H1 (cell line): ENCODE measurements at places on chromosomes 7 and 10. TPM values are rescaled to one million over a fixed set of nuclear protein-coding genes. Genes with fewer than 3 reads are reported as not detected.

The VIM gene
- polyA plus RNA-seq: 347 and 482 TPM in 2 replicates

The DUS4L gene
- 4.6 and 6.1 TPM in 2 replicates for polyA plus RNA-seq

- peaks cover 2% of the 10 kb centered on the region for H3K4me1 ChIP-seq
- no peaks in the 10 kb centered on the region for H3K27me3 ChIP-seq
- H3K4me3 ChIP-seq: no peak overlapping the region
- no peak overlapping the region for H3K27ac ChIP-seq
- DNase-seq: no peak
These were observed 3.3 kb downstream of the AHR start for GRCh38 chr7:17301471-17302456.

DNA sequence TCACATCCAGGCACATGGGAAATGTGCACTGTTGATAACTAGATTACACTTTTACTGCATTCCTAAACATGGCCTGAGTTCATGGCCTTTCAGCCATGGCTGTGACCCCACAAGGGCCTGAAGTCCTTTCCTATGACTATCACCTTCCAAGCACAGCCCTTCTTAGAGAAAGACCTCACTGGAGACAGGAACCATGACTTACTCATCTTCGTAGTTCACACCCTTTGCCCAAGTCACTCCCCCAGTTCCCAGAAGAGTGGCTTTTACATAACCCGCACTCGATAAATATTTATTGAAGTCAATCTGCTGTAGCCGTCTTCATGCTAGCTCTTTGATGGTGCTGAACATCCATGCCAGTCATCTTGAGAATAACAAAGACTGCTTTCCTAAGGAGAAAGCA, 632.5 kb upstream of the NRP1 start:
- H3K27me3 ChIP-seq: no peaks in the 10 kb centered on the region
- DNase-seq: no peak
- no peaks in the 10 kb centered on the region for H3K36me3 ChIP-seq
- H3K27ac ChIP-seq: no peak overlapping the region
- no peak overlapping the region for H3K4me3 ChIP-seq
- H3K4me1 ChIP-seq: no peaks in the 10 kb centered on the region

DNA sequence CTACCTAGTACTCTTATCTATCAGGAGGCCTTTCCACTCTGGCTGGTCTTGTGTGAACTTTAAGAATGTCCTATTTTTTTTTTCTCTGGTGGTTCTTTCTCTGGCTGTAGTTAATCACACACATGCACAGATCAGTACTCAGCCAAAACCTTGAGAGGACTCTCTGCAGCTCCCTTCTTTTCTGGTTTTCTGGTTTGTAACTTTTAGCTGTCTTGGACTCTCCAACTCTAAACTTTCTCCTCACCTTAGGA, 54.9 kb upstream of the HELLS start:
- no peaks in the 10 kb centered on the region for H3K36me3 ChIP-seq
- H3K4me3 ChIP-seq: no peak overlapping the region
- no peak overlapping the region for H3K27ac ChIP-seq
- H3K27me3 ChIP-seq: no peaks in the 10 kb centered on the region
- H3K4me1 ChIP-seq: no peaks in the 10 kb centered on the region

DNA sequence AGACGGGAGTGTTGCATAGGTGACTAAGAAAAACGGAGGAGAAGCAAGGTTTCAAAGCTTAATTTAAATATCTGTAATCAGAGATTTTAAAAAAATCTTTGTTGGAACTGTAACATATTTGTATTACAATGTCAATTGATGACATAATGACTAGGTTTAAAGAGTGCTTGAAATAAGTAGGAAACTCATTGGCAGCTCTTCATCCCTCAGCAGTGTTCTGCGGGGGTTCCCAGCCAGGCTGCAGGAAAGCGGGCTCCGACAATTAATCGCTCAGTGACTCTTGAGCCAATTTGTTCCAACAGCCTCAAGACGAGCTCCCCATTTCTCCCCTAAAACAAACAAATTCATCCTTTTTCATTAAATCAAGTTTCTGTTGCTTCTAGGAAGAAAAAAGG, 22.6 kb downstream of the CPXM2 start:
- DNase-seq: peak; percentile 13
- no peak overlapping the region for H3K4me3 ChIP-seq
- no peaks in the 10 kb centered on the region; the same call in none of the 2 replicates for H3K4me1 ChIP-seq
- H3K27me3 ChIP-seq: no peaks in the 10 kb centered on the region

DNA sequence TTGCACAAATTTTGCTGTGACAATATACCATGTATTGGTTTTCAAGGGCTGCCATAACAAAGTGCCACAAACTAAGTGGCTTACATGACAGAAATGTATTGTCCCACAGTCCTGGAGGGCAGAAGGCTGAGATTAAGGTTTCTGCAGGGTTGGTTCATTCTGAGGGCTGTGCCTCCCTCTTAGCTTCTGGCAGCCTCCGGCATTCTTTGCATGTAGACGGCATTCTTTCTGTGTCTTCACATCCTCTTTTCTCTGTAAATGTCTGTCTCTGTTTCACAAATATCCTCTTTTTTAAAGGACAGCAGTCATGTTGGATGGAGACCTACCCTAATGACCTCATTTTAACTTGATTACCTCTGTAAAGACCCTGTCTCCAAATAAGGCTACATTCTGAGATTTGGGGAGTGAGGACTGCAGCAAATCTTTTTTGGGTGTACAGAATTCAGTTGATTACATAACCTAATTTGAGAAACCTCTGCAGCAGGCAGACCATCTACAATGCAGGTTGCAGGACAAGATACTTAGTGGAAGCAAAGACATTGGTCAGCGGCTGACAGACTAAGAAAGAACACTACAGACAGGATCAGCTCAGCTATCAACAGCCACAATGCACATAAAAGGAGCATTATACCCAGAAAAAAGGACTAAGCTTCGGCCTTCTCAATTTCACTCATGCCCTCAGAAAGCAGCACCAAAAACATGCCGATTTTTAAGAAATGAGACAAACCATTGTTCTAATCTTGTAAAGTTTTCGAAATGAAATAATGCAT, 84.6 kb upstream of the FAM3C start:
- no peak for DNase-seq
- H3K36me3 ChIP-seq: no peaks in the 10 kb centered on the region
- no peak overlapping the region for H3K27ac ChIP-seq
- H3K4me1 ChIP-seq: peaks cover 6% of the 10 kb centered on the region
- H3K27me3 ChIP-seq: no peaks in the 10 kb centered on the region
- no peak overlapping the region for H3K4me3 ChIP-seq

DNA sequence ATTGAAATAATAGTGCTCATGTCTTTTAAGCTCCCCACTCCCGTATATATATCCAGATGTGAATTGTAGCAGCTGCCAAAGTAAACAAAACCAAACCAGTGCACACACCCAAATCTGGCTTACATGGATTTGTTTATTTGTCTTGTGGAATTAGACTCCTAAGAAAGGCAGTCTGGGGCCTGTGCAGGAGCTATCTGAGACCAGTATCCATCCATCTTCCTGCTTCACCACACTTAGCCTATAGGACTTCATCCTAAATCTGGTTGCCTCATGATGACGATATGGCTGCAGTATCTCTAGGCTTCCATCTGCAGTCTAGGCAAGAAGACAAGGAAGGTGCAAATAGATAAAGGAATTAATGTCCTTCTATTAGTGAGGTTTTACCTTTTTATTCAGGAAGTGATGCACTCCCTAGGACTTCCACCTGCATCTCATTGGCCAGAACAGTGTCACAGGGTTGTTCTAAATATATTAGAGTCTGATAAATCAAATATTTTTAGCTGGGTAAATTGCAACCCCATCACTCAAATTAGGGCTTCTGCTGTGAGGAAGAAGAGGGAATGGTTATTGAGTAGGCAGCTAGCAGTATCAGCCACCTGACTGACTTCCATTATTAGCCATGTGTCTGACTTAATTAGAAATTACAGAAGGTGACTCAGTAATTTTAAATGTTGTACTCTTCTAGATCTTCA, 6.0 kb downstream of the WIPF3 start:
- H3K4me3 ChIP-seq: no peak overlapping the region
- H3K27ac ChIP-seq: no peak overlapping the region
- H3K36me3 ChIP-seq: no peaks in the 10 kb centered on the region
- no peak for DNase-seq

GRCh38 chr10:131745591-131745990, 155.2 kb upstream of the PPP2R2D start:
- no peaks in the 10 kb centered on the region for H3K36me3 ChIP-seq
- no peaks in the 10 kb centered on the region for H3K27me3 ChIP-seq
- peaks cover 11% of the 10 kb centered on the region for H3K4me1 ChIP-seq
- H3K4me3 ChIP-seq: no peak overlapping the region
- H3K27ac ChIP-seq: no peak overlapping the region
- DNase-seq: no peak

GRCh38 chr10:71749396-71749795, 23.9 kb downstream of the VSIR start:
- DNase-seq: no peak
- 0 out of 2 replicates have a peak, but pooled peaks cover 2% of the 10 kb centered on the region for H3K27me3 ChIP-seq

- H3K27ac ChIP-seq: no peak overlapping the region
- no peaks in the 10 kb centered on the region for H3K36me3 ChIP-seq
- peaks cover 2% of the 10 kb centered on the region for H3K4me1 ChIP-seq
- no peaks in the 10 kb centered on the region for H3K27me3 ChIP-seq
- no peak for DNase-seq
These were observed 2.6 kb downstream of the CNPY4 start for GRCh38 chr7:100122067-100122466.

DNA sequence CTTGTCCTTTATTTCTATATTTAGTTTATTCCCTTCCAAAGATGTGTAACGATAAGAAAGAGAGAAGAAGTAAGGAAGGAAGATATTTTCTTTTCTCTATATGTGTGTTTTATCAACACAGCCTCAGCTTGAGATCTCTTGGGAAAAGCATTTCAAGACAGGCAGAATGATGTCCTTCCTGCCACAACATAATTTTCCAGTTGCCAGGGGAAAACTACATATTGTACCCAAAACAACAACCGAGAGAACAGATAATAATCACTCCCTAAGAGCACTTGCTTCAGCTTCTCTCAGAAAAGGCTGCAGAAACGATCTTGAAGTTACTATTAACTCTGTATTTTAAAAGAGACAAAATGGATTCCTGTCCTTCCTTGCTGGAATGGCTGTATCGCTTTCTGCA, 151.4 kb upstream of the ITGB1 start:
- H3K27me3 ChIP-seq: no peaks in the 10 kb centered on the region
- no peak overlapping the region for H3K4me3 ChIP-seq
- H3K27ac ChIP-seq: no peak overlapping the region

GRCh38 chr10:37865957-37866803, 8.8 kb upstream of the ZNF248 start:
- no peaks in the 10 kb centered on the region for H3K27me3 ChIP-seq
- H3K36me3 ChIP-seq: no peaks in the 10 kb centered on the region
- H3K4me3 ChIP-seq: no peak overlapping the region
- no peaks in the 10 kb centered on the region for H3K4me1 ChIP-seq
- DNase-seq: no peak
